ENCODE measurements at places on chromosomes 5 and 9.

DNA sequence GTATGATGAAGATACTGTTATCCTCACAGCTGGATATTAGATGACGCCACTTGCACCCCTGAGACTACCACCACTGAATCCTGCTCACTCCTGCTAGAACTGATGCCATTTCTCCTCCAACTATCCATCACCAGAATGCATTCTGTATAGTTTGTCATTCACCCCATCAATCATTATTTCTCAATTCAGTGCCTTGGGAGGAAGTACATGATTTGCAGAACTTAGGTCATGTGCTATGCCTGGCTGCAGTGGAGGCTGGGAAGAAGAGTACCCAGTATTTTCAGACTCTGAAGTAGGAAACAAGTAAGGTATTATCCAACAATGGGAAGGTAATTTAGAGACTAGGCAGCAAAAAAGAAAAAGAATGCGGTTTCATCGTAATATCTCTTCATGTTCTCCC is 26.2 kb upstream of the HSD17B4 start:
- DNase-seq = no peak

DNA sequence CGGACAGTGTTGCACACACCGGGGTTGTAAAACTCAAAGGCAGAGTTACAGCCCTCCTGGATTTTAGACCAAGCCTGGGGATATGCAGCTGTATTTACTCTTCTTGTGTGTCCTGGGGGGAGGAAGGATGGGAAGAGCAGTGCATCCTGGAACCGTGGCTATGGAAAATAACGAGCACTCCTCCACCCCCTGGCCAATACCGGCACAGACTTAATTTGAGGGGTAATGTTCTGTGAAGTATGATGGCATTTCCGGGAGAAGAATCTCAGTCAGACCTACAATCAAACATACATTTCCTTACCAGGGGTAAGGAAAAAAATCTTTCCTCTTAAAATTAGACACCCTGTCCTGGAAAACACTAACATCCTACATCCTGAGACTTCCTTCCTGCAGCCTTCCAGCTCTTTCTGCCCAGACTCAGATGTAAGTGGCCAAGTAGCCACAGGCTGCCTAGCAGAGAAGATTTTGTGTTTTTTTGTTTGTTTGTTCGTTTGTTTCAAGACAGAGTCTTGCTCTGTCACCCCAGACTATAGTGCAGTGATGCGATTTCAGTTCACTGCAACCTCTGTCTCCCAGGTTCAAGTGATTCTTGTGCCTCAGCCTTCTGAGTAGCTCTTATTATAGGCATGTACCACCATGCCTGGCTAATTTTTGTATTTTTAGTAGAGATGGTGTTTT is 11.0 kb upstream of the ERMP1 start:
- no peak for DNase-seq

DNA sequence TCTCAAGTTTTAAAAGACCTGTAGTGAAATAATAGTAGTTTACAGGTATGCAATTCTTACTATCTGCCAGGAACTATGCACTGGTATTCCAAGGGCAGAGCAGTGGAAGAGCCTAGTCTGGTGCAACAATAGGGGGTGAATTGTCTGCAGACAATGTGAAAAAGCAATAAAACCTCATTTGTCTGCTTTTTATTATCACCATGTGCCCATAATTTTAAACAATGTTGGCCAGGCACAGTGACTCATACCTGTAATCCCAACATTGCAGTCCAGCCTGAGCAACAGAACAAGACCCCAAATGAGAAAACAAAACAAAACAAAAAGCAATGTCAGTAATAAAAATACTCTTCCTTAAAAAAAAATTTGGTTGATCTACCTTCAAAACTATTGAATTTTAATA is 12.2 kb upstream of the SLC44A1 start:
- DNase-seq = no peak

- no peak for DNase-seq
Observed at GRCh38 chr5:90421136-90421535, 11.6 kb upstream of the CETN3 start.

- no peak for DNase-seq
Observed at GRCh38 chr5:135565725-135566421, 12.9 kb downstream of the CXCL14 start.

GRCh38 chr9:5008202-5008601 is 23.1 kb downstream of the JAK2 start:
- no peak for DNase-seq

DNA sequence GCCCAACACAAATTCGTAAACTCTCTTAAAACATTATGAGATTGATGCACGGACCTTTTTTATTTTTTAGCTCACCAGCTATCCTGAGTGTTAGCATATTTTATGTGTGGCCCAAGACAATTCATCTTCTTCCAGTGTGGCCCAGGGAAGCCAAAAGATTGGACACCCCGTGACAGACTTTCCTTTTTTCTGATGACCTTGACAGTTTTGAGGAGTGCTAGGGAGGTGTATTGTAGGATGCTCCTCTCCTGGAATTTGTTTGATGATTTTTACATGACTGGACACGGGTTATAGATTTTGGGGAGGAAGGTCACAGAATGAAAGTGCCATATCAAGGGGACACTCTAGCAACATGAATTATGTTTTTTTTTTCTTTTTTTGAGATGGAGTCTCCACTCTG is 69.3 kb upstream of the FANCC start:
- DNase-seq = no peak

DNA sequence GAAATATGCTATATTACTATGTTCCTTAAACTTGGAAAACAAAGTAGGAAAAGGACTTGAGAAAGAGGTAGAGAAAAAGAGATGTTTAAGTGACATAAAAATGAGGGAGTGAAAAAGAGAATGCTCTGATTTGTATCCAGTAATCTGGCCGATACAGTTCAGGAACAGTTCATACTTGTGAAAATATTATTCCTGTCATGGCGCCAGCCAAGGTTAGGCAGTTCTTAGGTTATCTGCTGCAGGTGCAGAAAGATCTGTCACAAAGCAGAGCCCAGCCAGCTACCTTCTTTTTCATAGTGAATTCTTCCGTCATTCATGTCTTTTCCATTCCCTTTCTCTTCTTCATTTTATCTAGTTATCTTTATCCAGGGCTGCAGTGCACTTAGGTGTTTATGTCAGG is 256.3 kb downstream of the ADAMTSL1 start:
- no peak for DNase-seq

DNA sequence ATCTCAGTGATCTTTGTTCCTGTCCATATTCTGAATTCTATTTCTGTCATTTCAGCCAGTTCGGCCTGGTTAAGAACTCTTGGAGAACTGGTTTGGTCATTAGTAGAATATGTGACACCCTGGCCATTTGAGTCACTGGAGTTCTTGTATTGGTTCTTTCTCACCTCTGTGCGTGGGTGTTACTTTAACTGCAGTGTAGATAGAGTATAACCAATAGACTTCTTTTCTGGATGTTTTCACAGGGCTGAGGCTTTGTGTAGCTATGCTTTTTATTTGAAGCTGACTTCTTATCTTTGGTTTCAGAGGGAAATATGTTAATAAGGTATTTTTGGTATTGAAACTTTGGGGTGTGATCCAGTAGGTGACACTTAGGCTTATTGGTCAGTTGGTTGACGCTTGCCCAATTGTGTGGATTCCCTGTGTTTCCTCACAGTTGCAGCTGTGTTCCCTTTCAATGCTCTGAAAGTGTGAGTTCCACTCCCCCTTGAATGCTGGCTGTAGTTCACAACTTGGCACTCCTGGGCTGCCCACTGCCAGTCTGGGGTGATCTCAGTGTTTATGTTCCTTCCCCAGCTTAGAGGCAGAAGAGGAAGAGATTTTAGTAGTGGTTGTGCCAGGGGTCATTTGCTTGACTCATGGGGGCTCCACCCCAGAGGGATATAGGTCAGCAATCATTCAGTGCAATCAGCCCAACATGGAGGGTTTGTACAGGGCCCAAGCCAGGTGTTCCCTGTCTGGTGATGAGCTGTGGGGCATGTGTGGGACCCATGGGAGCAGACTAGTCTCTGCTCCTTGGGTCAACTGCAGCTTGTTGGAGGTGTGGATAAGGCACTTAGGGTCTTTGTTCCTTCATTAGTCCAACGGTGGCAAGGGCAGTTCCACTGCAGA is 34.9 kb upstream of the TEK start:
- no peak for DNase-seq

- no peak for DNase-seq
Observed at GRCh38 chr5:157842787-157843186, 16.2 kb downstream of the CLINT1 start.

DNA sequence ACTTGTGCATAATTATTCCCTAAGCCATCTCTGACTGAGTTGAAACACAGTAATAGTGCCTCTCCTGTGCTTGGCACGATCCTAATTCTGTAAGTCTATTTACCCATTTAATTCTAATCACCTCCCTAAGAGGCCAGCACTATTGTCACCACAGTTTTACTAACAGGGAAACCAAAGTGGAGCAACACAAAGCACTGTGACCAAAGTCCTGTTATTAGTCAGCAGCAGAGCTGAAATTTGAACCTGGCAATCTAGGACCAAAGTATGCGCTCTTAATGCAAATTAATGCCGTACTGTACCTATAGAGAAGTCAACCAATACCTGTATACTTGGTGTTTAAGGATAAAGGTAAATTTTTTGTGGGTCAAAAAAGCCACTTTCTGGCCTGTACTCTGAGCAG is 77.1 kb upstream of the CNTLN start:
- DNase-seq = no peak

GRCh38 chr5:67999391-67999790 is 216.2 kb upstream of the PIK3R1 start:
- DNase-seq = no peak

DNA sequence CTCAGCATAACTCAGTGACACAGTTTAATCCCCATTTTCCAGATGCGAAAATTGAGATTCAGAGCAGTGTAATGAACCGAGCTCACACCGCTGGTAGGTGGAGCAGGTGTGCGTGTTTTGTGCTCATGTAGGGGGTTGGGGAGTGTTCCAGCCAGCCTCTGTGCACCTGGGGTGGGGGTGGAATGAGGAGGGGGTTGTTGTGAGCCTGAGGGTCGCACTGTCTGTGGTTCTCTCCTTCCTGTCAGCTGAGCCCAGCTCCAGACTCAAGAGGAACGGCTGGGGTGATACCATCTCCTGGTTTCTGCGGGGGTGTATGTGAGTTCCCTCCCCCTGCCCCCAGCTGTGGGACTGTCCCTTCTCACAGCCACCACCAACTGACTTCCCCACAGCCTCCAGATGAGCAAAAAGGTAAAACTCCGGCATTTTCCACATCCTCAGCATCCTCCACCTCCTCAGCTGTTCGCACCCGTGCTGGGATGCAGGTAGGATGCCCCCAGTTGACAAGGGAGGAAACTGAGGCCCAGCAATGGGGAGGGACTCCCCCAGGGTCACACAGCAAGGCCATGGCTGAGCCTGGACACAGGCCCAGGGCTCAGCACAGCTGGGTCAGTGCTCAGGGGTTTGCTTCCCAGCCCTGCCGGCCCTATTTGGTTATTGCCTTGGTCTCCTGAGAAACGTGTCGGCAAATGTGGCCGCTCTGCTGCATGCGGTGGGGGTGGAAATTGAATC is 2.1 kb downstream of the SH2D3C start:
- DNase-seq = no peak

DNA sequence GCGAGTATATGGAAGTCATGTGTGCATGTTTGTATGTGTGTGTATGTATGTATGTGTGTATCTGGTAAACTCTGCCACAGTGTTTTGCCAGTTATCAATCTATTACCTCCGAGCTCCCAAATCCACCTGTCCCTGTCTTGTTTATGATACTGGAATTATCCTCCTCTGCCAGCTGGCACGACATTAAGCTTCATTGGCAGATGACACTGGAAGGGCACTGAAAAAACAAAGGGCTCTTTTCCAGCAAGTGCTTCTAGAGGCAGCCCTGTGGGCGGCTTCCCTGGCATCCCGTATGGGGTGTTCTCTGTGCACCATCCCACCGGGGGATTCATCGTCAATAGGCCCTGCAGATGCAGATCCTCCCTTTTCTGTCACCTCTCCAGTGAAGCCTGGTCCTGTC is 221.5 kb downstream of the MSX2 start:
- no peak for DNase-seq

DNA sequence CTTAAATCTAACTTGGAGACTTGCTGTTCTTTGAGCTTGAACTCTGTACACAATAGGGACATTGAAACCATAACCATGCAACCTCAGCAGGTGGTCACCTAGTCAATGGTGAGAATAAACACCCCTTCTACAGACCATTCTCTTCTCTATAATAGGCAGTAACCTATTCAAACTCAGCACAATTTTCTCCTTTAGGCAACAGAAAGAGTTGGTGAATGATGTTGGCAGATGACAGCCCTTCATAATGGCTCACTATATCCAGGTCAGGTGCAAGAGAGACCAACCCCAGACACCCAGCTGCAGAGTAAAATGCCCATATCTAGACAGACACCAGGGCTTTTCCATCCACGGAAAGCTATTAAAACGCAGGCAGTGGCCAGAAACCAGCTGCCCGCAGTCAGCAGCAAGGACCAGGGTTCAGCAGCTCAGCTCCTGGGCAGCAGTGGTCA is 106.7 kb downstream of the SERINC5 start:
- DNase-seq = no peak

GRCh38 chr5:143311955-143312354 is 91.5 kb downstream of the NR3C1 start:
- no peak for DNase-seq

GRCh38 chr9:16207161-16207560 is 654.3 kb downstream of the CCDC171 start:
- no peak for DNase-seq

GRCh38 chr9:14315875-14316601 is 2.1 kb upstream of the NFIB start:
- DNase-seq = no peak

DNA sequence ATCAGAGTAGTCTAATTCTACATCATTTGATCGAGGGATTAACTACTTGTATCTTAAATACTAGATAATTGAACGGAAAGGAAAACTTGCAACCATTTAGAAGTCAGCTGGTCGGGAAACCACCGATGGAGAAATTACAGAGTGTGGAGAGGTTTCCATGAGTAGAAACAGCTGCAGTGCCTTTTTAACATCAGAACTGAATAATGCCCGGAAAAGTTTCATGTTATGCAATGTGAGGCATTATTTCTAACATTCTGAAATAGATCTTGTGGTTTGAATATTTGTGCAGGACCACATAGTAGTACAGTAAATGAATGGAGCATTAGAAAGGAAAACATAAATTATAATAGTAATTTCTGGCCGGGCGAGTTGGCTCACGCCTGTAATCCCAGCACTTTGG is 88.1 kb upstream of the RNF180 start:
- DNase-seq = no peak

DNA sequence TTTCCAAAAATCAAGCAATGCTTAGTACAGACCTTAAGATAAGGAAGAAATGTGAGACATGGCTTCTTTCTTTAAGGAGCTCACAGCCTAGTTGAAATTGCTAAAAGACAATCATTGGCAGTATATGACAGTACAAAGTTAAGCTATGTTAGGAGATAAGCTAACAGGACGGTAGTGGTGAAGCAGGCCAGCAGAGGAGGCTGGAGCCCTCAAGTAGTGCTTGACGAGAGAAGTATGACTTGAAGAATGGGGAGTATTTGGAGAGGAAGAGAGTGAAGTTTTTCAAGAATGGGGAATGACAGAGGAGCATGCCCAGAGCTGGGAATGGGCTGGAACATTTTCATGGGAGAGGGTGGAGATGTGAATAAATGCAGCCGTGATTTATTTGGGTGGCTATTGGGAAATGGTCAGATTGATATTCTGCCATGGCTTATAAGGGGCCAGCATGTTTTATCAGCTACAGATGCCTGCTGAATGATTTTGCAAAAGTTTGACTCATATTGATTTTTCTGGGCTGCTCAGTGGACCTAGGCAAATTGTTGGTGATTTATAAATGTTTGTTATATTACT is 43.7 kb downstream of the LURAP1L start:
- no peak for DNase-seq
